PC-3 (cell line): ENCODE measurements at places on chromosomes 2 and 18.

GRCh38 chr2:226771067-226771466 lies 28.6 kb downstream of the IRS1 start:
- DNase-seq: no peak

- DNase-seq: peak; percentile 67
These were observed 86.0 kb downstream of the SPP2 start for GRCh38 chr2:234136461-234136860.

- DNase-seq: no peak
These were observed 15.3 kb downstream of the HES6 start for GRCh38 chr2:238224356-238225035.

- DNase-seq: peak; percentile 73
These were observed 1.4 kb upstream of the LAPTM4A start for GRCh38 chr2:20052861-20053281.

GRCh38 chr2:74585406-74586185 lies 31.1 kb downstream of the DOK1 start:
- no peak for DNase-seq

- DNase-seq: no peak
These were observed 176.9 kb downstream of the DIS3L2 start for GRCh38 chr2:232138441-232138840.

DNA sequence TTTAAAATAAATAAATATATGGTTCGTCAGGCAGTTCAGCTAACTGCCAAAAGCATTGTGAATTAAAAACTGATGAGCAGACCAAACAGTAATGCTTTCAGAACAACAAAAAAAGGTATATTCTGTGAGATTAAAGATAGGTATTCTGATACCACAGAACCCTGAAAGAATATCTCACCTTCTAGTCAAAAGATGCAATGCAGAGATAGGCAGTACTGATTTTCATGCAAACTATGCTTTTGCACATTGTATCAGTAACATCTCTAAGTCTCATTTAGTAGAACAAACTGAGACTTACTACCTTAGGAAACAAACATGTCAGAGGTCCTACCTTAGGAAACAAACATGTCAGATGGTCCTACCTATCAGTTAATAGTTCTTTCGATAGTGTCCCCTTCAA lies 32.4 kb downstream of the CUL3 start:
- DNase-seq: no peak

GRCh38 chr2:126839796-126840195 lies 58.9 kb upstream of the TEX51 start:
- DNase-seq: no peak

DNA sequence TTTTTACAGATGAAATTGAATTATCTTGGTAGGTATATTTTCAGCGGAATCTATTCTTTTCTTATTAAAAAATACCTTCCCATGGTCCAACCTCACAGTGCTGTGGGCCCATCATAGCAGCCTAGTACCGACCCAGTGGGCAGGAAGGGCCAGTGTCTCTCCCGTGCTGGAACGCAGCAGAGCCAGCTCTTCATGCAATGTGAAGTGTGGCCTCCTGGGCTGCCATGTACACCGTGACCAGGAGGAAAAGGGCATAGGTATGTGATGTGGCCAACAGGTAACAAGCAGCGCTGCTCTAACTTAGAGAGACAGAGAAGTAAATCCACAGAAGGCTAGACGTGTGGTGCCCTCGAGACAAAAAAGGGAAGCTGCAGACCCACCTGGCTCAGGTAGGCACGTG lies 221.1 kb upstream of the SALL3 start:
- DNase-seq: no peak

DNA sequence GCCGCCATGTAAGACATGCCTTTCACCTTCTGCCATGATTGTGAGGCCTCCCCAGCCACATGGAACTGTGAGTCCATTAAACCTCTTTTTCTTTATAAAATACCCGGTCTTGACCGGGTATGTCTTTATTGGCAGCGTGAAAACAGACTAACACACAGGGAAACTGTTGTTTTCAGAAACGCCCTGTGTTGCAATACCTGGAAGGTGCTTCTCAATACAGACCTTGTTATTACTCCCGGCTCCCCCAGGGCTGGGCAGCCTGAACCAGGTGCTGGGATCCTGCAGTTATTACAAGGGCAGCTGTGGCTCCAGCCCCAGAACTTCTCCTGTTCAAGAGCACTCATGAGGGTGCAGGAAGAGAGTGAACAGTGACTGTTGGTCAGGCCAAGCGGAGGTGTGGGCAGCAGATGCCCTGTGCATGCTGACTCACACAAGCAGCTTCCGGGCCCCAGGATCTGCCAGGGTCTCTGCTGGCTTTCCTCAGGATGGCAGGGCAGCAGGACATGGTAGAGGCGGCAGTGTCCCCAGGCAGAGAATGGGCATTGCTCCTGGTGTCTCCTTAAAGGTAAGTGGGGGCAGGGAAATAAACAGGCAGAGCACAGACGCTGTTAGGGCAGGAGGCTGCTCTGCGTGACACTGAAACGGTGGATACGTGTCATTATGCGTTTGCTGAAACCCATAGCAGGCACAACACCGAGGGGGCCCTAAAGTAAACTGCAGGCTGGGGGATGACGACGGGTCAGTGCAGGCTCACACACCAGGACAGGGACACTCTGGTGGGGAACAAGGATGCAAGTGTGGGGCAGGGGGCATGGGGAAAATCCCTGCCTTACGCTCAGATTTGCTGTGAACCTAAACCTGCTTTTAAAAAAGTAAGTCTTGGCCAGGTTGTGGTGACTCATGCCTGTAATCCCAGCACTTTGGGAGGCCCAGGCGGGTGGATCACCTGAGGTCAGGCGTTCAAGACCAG lies 89.1 kb downstream of the NDUFA10 start:
- DNase-seq: no peak

GRCh38 chr2:40361478-40361877 lies 90.4 kb downstream of the SLC8A1 start:
- DNase-seq: no peak

- peak; percentile 32 for DNase-seq
These were observed 98.3 kb upstream of the ACVR1C start for GRCh38 chr2:157726946-157727345.

DNA sequence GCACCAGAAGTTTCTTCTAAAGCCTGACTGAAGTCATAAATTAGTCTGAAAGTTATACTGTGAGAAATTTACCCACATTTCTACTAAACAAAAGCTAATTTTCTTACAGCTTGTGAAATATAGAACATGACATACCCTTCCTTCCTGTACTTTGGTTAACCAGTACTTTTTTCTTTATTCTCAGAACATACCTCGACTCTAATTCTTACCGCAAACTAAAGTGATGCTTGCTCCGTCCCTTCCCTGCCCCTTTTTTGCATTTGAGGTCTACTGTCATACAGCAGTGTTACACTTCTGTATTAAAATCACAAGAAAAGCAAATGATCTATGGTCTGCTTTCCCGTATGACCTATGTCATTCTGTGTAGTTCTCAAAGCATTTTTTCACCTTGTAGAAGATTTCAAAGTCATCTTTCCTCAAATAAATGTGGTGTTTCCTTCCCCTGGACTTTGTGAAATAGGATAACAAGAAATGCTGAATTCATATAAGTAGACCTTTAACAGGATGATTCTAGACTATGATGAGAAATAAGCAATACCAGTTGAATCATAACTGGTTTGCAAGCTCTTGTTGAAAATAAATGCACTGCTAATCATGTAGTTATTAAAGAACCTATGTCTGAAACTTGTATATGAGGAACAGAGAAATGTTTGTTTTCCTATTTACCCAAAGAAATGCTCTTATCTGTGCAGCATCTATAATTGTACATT lies 30.4 kb downstream of the CYTIP start:
- DNase-seq: no peak

DNA sequence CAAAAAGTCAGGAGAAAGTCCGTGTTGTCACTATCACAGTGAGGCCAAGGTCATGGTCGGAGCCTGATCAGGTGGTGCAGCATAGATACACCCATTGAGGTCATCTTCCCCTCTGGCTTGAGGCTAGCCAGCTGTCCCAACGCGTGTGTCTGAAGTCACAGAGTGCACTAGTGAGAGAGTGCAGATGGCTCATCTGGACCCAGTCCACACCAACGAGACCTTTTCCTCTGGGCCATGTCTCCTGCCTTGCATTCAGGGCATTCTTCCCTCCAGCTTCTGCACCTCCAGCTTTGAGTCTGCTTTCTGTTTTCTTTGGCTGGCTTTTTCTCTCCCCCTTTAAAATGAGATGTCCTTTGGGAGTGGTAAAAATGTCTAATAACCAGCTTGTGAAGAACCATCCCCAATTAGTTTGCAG lies 146.9 kb downstream of the TDRD15 start:
- DNase-seq: no peak

GRCh38 chr18:5464251-5464650 lies 79.5 kb downstream of the EPB41L3 start:
- DNase-seq: no peak

DNA sequence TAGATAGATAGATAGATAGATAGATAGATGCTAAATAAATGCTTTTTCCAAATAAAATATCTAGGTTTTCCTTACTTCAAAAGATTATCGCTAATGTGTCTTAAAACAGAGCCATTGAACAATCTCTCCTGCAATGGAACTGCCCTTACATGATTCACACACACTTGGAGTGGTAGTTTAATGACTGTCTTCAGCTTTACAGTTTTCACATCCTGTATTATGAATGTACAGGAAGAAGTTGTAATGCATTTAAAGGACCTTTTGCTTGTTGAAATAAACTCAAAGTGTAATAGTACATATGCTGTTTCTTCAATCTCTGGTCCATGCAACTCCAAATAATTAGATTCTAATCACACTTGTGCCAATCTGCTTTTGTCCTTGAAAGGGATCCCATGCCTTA lies 797.6 kb upstream of the CDH2 start:
- DNase-seq: peak; percentile 26

- no peak for DNase-seq
These were observed 509 bp upstream of the CYS1 start for GRCh38 chr2:10080536-10081304.

GRCh38 chr2:13015532-13016320 lies 299.0 kb downstream of the TRIB2 start:
- no peak for DNase-seq

DNA sequence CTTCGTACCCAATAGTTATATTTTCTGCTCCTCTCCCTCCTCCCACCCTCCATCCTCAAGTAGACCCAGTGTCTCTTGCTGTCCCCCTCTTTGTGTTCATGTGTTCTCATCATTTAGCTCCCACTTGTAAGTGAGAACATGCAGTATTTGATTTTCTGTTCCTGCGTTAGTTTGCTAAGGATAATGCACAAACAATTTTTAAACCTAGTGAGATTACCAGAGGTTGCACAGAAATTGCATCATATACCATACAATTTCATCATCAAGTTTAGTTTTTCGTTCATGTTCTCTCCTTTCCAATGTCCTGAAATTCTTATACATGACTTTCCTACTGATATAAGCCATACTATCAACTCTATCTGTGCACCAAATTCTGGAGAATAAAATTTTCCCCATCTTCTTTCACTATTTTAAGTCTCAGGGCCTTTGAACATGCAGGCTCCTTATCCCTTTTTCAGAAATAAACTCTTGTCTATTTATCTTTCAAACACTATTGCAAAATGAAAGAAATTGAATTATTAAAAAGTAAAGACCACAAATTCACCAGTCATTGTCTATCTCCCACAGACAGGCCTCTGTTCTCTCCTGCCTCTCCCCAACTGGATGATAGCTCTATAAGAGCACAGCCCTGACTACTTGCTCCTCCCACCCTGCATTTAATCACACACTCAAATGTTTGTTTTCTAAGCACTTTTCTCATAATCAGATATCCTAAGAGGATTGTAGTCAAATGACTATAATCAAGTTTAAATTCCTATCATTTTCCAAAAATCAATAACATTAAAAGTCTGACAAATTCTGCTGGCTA lies 27.2 kb upstream of the B4GALT6 start:
- DNase-seq: no peak
